ENCODE measurements at places on chromosomes 3 and 15.

- DNase-seq, result no peak
Observed at GRCh38 chr3:64551697-64552096, 136.1 kb downstream of the ADAMTS9 start.

DNA sequence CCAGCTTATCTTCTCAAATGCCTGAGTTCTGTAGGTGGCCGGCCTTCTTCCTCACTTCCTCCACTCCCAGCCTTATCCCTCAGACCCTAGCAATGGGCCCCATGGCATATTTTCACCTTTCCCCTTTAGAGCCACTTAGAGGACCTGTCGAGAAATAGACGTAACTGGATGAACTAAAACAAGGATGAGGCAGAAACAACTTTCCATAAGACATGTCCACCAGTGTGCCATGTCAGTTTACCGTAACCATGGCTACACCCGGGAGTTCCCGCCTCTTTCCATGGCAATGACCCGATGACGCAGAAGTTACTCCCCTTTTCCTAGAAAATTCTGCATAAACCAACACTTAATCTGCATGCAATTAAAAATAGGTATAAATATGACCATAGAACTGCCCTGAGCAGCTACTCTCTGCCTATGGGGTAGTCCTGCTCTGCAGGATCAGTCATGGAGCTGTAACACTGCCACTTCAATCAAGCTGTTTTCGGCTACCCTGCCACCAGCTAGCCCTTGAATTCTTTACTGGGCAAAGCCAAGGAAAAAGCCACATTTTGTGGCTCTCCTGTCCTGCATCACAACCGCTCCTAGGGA is 55.1 kb upstream of the ZBTB38 start:
- DNase-seq, result no peak

GRCh38 chr15:84111575-84111974 is 124.0 kb upstream of the GOLGA6L4 start:
- no peak for DNase-seq

- DNase-seq, result no peak
Observed at GRCh38 chr3:46667657-46668056, 25.8 kb downstream of the ALS2CL start.

GRCh38 chr3:115022199-115022598 is 124.9 kb downstream of the ZBTB20 start:
- DNase-seq, result no peak

GRCh38 chr3:112302881-112303763 is 9.1 kb upstream of the SLC9C1 start:
- no peak for DNase-seq
